Adrenal gland (tissue), 19 donors: ENCODE measurements at places on chromosomes 6 and 20. TPM values are rescaled to one million over a fixed set of nuclear protein-coding genes. Genes with fewer than 3 reads are reported as not detected.

The PAK5 gene
- polyA plus RNA-seq, result 17.0 TPM

The MAS1 gene
- polyA plus RNA-seq, result not detected

The GJA1 gene
- 80.7 TPM for polyA plus RNA-seq

The RPS10 gene
- polyA plus RNA-seq, result 2,565 TPM

The KCNK16 gene
- not detected for polyA plus RNA-seq

The TBC1D22B gene
- 12.4 TPM for polyA plus RNA-seq

The EDN3 gene
- 0.17 TPM for polyA plus RNA-seq

The HLA-DRB5 gene
- 27.2 TPM for polyA plus RNA-seq

The GLP1R gene
- 0.11 TPM for polyA plus RNA-seq

The FAM110A gene
- polyA plus RNA-seq, result 2.4 TPM

The RRAGD gene
- 26.2 TPM for polyA plus RNA-seq

The NFKBIE gene
- polyA plus RNA-seq, result 10.5 TPM

The SNAP91 gene
- polyA plus RNA-seq, result 2.2 TPM

The TRIM15 gene
- polyA plus RNA-seq, result not detected

The SMIM29 gene
- polyA plus RNA-seq, result 109 TPM

The SLC4A11 gene
- polyA plus RNA-seq, result 12.1 TPM

The DACT2 gene
- 0.05 TPM for polyA plus RNA-seq

The MCCD1 gene
- not detected for polyA plus RNA-seq

The PHF20 gene
- polyA plus RNA-seq, result 27.8 TPM

The MRPL18 gene
- 110 TPM for polyA plus RNA-seq

The SAMD10 gene
- polyA plus RNA-seq, result 8.4 TPM

The GSTA3 gene
- polyA plus RNA-seq, result 431 TPM

The HAO1 gene
- 0.07 TPM for polyA plus RNA-seq

The CPXM1 gene
- 2.5 TPM for polyA plus RNA-seq

The NOTCH4 gene
- 54.2 TPM for polyA plus RNA-seq

The METTL24 gene
- polyA plus RNA-seq, result 0.97 TPM

The RAD21L1 gene
- polyA plus RNA-seq, result not detected

The ZBP1 gene
- 0.82 TPM for polyA plus RNA-seq

The GHRH gene
- not detected for polyA plus RNA-seq

The TP53TG5 gene
- polyA plus RNA-seq, result not detected

The FOXQ1 gene
- not detected for polyA plus RNA-seq

The RIPPLY2 gene
- 0.67 TPM for polyA plus RNA-seq

The TJAP1 gene
- 54.4 TPM for polyA plus RNA-seq

The BMP6 gene
- polyA plus RNA-seq, result 1.4 TPM

The PGBD1 gene
- 2.5 TPM for polyA plus RNA-seq

The NHLRC1 gene
- polyA plus RNA-seq, result 0.32 TPM

The SLC35A1 gene
- polyA plus RNA-seq, result 41.0 TPM

The CST2 gene
- 1.3 TPM for polyA plus RNA-seq

The PHACTR1 gene
- polyA plus RNA-seq, result 3.2 TPM

The OTOR gene
- not detected for polyA plus RNA-seq

The CLIC5 gene
- polyA plus RNA-seq, result 1.8 TPM
